GM12864 (cell line): ENCODE measurements at places on chromosomes 7 and 10.

DNA sequence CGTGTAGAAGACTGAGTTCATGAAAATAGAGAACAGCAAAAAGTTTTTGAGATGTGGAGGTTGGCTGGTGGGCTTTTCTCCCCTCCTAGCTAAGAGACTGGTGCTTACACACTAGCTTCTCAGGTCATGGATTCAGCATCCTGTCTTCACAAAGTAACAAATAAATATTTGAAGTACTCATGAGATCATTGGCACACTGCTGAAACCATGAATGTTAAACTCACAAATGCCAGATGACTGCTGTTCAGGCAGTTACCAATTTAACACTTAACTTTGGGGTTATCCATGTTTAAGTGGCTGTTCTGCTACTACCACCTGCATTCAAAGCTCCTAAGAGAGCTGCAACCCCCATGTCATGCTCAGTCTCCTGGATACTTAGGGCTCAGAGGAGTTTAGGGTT is 119.0 kb upstream of the BET1 start:
- DNase-seq: no peak

DNA sequence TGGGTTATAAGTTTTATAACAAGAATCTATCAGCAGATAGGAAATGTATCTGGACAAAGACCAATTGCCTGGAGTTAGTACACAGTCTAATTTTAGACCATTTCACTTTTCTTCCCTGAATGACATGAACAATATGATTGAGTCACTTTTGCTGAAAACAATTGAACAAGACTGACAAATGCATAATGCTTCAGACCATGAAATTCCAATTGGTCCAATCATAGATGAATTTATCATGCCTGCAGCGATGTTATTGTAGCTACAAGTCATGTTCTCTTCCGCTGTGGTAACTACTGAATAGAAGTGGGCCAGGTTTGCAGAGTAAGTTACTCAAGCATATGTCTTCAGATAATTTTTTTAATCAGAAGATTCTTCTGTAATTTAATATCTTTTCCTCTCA is 73.4 kb downstream of the VSTM2A start:
- DNase-seq: no peak

DNA sequence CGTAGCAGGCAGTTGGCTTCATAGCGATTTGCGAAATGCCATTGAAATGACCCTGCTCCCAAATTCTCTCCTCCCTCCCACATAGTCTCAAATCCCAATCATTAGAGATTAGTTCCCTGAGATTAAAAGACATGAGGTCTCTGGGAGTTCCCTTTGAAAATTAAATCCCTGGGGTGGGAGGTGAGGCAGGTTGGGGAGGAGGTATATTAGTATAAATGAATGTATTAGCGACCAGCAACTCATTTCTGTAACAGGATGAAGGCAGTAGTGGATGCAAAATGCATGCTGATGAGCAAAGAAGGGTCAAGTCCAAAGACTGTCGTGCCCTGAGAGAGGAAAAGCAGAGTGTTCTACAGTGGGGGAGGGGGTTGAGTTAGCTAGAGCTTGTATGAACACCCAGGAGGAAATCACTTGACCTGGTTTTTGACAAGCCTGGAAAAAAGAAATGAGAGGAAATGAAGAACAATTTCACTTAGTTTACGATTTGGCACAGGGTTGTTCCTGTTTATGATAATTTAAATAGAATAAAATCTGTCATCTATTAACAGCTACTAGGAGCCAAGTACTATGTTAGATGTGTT is 79.6 kb upstream of the MTPN start:
- DNase-seq: no peak

GRCh38 chr7:156947120-156947843 is 2.2 kb upstream of the NOM1 start:
- no peak for DNase-seq

DNA sequence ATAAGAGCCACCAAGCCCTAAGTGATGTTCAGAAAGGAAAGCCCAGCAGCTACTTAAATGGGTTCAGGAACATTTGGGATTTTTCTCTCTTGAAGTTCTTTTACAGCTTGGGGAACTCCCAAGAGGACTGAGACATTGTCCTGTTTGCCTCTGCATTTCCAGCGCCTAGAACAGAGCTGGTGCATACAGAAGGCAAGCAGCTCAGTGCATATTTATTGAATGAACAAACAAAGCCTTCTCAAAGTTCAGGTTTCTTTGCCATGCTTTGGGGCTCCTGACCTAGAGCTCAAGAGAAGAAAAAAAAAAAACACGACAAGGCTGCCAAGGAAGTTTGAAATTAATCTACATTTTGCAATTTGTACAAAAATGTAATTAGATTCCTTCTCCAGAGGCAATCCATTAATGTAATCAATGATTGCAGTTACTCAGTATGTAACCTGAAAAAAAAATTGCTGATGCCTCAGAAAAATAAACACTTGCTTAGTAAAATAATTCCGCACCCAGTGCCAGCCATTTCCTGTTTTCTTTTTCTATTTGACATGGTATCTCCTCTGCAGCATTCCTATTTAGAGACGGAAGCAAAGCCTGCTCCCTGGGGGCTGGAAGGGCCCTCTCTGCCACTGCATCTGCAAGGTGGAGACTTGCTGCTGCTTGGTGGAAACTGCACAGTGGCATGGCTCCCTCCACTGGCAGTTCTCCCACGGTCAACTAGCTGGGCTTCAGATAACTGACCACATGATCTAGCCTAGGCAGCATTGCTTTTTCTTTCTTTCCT is 157.3 kb downstream of the TMEM178B start:
- DNase-seq: no peak

DNA sequence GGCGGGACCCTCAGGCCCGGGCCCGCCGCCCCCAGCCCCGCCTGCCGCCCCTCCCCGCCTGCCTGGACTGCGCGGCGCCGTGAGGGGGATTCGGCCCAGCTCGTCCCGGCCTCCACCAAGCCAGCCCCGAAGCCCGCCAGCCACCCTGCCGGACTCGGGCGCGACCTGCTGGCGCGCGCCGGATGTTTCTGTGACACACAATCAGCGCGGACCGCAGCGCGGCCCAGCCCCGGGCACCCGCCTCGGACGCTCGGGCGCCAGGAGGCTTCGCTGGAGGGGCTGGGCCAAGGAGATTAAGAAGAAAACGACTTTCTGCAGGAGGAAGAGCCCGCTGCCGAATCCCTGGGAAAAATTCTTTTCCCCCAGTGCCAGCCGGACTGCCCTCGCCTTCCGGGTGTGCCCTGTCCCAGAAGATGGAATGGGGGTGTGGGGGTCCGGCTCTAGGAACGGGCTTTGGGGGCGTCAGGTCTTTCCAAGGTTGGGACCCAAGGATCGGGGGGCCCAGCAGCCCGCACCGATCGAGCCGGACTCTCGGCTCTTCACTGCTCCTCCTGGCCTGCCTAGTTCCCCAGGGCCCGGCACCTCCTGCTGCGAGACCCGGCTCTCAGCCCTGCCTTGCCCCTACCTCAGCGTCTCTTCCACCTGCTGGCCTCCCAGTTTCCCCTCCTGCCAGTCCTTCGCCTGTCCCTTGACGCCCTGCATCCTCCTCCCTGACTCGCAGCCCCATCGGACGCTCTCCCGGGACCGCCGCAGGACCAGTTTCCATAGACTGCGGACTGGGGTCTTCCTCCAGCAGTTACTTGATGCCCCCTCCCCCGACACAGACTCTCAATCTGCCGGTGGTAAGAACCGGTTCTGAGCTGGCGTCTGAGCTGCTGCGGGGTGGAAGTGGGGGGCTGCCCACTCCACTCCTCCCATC is 82.7 kb downstream of the PAX2 start:
- DNase-seq: no peak

DNA sequence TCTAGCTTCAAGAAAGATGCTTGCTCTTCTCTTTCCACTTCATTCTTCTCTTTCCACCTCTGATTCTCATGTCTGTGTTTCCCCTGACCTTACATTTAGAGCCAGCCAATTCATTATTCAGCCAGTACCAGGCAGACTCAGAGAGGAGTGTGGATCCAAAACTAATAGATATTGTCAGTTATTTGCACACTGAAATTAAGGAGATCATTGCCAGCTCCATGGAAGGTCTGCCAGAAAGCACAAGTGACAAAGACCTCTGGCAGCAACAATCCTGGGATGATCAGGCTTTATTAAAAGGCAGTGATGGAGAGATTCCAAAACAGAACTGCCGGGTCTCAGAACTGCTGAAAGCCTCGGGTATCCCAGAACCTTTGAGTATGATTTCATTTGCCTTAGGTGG is 749.4 kb downstream of the XPNPEP1 start:
- DNase-seq: no peak

- DNase-seq: no peak
Measured at GRCh38 chr7:97555857-97556421, 175.9 kb upstream of the TAC1 start.

GRCh38 chr10:125300937-125301336 is 140.6 kb upstream of the CTBP2 start:
- DNase-seq: no peak

DNA sequence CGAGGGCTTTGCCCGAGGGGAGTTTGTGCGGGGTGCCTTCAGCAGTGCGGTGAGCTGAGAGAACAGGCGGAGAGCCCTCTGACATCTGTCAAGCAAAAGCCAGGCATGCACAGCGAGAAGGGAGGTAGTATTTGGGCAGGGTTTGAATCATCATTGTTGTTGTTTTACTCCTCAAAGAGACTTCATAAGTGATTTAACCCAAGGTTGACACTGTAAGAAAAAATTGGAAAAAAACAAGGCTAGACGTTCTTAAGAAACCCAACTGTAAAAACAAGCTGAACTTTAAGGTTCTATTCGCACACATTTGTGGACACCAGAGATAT is 1.3 kb downstream of the ADAM22 start:
- no peak for DNase-seq

DNA sequence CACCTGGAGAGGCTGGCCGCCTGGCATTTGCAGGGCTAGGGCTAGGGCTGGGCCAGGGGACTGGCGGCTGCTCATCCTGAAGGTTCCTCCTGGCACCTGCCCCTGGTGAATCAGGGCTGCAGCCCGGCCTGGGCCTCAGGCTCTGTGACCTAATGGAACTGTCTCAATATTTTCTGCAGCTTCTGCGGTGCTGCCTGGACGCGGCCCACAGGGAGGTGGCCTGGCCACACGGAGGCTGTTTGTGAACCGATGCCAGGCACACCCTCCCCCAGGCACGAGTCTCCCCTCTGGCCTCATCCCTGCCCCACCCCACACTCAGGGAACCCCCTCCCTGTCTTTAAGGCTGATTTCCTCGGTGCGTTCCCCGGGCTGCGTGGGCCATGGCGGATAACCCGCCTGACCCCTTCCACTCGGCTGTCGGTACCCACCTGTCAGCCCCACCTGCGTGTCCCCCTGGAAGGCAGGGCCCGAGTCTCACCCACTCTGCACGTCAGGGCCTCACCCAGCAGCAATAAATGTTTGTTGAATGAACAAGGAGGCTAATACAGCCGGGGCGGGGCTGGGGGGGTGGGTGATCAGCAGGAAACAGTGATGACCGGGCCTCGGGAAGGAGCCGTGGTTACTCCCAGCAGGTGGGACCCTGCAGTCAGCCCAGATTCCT is 54.5 kb upstream of the DNAJB6 start:
- DNase-seq: no peak

- no peak for DNase-seq
Measured at GRCh38 chr7:151018421-151019129, 5.7 kb downstream of the ATG9B start.

- no peak for DNase-seq
Measured at GRCh38 chr10:3129581-3130340, 42.8 kb downstream of the PITRM1 start.

DNA sequence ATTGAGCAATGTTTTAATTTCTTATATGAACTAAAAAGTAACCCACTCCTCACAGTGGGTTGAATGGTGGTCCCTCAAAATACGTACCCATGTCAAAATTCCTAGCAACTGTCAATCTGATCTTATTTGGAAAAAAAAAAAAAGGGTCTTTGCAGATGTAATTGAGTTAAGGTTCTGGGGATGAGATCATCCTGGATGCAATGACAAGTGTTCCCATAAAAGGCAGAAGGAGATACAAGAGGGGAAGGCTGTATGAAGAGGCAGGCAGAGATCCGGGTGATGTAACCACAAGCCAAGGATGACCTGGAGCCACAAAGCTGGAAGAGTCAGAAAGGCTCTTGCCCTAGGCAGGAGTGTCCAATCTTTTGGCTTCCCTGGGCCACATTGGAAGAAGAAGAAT is 516.3 kb upstream of the MKI67 start:
- no peak for DNase-seq

- no peak for DNase-seq
Measured at GRCh38 chr7:152344253-152344652, 91.5 kb downstream of the KMT2C start.
